Anterior cingulate cortex (tissue), 58 donors: ENCODE measurements at places on chromosomes 3 and 15.
A peak's percentile ranks its signal among the peaks of the same experiment; 100 is the strongest.

- DNase-seq = no peak
Measured at GRCh38 chr15:78208887-78209645, 25.3 kb downstream of the ACSBG1 start.

DNA sequence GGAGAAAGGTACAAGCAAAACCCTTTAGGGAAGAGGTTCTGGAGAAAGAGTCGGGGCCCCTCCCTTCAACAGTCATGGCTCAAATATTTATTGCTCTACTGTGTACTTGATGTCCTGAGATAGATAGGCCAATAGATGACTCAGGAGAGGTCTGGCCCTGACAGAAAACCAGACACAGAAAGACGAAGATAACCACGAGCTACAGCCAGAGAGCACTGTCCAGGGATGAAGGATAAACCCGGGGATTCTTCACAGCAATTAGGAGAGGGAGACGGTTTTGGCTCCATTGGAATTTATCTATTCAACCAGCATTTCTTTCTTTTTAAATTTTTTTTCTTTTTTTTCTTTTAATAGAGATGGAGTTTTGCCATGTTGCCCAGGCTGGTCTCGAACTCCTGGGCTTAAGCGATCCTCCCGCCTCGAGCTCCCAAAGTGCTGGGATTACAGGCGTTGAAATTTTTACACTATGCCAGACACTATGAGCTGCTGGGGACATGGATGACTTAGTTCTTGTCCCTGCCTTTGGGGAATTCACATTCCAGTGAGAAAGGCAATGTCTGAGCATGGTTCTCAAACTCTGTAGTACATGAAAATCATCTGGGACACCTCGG, 4.6 kb upstream of the CIDEC start:
- DNase-seq = no peak

- DNase-seq = peak; percentile 63
Measured at GRCh38 chr3:70000563-70001081, 1.1 kb downstream of the SAMMSON start.

- DNase-seq = peak; percentile 23
Measured at GRCh38 chr15:64507293-64507802, 47.0 kb downstream of the ZNF609 start.
